ENCODE measurements at places on chromosomes 6 and 20.
A peak's percentile ranks its signal among the peaks of the same experiment; 100 is the strongest.

DNA sequence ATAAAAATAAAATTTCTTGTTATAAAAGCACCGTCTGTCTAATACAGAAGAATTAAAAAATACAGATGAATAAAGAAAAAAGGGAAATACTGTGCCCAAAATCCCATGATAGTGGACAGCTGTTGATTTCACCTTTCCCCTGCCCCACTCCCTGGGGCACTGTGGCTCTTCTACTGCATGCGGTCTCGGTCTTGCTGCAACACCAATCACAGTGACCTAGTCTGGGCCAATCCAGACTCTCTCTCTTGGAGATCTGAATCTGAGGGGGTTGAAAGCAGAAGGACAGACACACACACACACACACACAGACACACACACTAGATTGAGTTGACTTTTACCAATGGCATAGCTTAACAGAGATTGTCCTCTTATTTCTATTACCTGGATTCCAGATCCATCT, 70.5 kb upstream of the FYN start:
- DNase-seq, result no peak

GRCh38 chr20:41078329-41078728, 49.7 kb downstream of the TOP1 start:
- DNase-seq, result no peak

GRCh38 chr6:166516251-166516884, 70.1 kb downstream of the RAMACL start:
- DNase-seq, result no peak

- DNase-seq, result no peak
Observed at GRCh38 chr6:169575365-169575764, 126.5 kb downstream of the WDR27 start.

- no peak for DNase-seq
Observed at GRCh38 chr20:33407251-33407650, 5.9 kb upstream of the CDK5RAP1 start.

- DNase-seq, result no peak
Observed at GRCh38 chr6:159445351-159445750, 247.7 kb downstream of the SOD2 start.

GRCh38 chr6:106146852-106147351, 60.8 kb downstream of the PRDM1 start:
- DNase-seq, result no peak

- no peak for DNase-seq
Observed at GRCh38 chr6:12899046-12899833, 182.7 kb downstream of the PHACTR1 start.

DNA sequence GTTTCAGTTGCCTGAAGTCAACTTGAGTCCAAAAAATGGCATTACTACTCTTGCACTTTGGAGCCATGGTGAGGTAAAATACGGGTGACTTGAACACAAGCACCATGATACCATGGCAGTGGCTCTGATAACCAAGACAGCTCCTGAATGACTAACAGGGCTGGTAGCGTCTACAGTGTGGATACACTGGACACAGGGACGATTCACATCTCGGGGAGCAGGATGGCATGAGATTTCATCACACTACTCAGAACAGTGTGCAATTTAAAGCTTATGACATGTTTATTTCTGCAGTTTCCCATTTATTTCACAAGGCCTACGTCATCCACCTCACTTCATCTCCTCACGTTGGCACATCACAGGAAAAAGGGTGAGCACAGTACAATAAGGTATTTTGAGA, 950.9 kb downstream of the KIF16B start:
- no peak for DNase-seq

DNA sequence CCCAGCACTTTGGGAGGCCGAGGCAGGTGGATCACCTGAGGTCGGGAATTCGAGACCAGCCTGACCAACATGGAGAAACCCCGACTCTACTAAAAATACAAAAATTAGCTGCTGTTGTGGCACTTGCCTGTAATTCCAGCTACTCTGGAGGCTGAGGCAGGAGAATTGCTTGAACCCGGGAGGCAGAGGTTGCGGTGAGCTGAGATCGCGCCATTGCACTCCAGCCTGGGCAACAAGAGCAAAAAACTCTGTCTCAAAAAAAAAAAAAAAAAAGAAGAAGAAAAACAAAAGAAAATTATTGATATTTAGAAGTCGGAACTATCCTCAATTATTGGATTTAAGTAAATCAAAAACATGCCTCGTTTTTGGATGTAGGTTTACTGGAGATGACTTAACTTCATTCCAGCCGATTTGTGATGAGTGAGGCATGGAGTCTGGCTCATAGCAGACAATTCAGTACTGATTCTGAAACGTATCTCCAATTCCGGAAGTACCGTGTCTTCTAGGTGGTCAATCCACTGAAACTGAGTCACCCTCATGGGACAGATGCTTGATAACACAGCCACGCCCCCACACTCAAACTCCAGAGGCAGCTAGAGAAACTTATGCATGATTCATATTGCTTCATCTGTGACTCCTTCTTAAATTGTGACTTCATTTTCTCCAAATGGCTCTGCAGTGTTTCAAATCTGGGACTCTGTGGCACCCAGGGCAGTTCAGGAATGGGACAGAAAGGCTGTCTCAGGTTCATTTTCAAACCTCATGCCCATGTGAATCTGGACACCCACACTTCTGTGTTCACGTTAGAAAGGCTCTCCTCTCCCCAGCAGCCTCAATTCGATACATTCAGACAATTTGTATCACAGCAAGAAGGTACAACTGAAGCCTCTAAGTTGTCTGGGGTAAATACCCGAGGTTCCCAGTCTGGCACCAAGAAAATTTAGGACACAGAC, 110.4 kb upstream of the ARMC2 start:
- DNase-seq, result no peak

- no peak for DNase-seq
Observed at GRCh38 chr6:44800171-44800783, 412.8 kb downstream of the CDC5L start.

DNA sequence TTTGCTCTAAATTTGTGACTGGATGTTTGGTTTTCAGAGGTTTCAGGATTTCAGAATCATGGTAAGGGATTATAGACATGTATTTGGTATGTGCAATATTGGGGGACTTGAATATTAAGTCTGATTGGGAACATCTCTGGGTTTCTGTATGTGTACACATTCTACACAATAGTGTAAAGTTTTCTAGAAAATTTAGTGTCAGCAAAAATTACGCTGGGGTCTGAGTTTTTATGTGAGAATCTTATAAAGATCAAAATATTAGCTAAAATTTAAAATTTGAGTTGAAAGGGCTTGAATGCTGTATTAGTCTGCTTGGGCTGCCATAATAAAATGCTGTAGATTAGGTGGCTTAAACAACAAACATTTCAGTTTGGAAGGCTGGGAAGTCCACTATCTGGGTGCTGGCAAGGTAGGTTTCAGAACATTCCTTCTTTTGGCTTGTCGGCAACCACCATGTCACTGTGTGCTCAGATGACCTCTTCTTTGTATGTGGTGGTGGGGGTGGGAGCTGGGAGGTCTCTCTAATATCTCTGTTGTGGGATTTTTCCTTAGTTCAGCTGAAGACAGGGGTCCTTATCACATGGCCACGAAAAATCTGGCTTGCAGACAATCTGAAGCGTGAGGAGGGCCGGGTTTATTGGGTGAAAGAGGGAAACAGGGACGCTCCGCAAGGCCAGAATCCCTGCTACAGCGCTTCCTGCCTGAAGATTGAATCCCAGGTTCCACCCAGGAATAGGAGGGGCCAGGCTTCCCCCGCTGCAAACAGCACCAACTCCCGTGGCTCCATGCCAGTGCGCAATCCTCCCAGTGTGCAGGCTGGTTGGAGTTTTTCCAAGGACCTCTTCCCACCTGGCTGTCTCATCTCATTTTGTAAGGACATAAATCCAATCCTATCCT, 299.7 kb downstream of the PLCB1 start:
- DNase-seq, result no peak

GRCh38 chr6:136129365-136129764, 120.7 kb downstream of the MTFR2 start:
- no peak for DNase-seq

- no peak for DNase-seq
Observed at GRCh38 chr6:123519189-123519505, 117.6 kb downstream of the TRDN start.

GRCh38 chr6:147459780-147460179, 48.7 kb upstream of the SAMD5 start:
- no peak for DNase-seq

GRCh38 chr20:63258781-63259180, 4.5 kb upstream of the NKAIN4 start:
- no peak for DNase-seq

DNA sequence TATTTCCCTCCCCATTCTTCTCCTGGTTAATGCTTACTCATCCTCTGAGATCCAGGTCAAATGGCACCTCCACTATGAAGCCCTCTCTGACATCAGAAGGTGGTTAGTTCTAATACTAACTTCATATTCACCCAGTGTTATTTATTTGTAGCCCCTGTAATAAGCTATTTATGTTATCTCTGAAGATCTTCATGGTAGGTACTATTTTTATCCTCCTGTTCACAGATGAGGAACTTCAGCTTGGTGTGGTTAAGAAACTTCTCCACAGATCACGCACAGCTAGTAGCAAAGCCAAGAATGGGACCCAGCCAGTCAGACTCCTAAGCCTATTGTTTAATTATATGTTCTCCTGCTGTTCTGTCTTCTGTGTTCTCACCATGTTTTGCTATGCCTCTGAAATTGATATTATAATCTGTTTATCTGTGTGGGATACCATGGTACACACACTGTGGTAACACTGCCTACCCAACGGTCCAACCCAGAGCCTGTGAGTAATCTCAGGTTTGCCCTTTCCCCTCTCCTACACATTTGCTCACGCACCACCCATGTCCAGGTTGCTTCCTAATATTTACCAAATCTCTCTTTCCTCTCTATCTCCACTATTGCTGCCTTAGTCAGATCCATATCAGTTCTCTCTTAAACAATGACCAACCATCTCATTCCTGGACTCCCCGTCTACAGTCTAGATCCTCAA, 98.4 kb downstream of the IPCEF1 start:
- no peak for DNase-seq

DNA sequence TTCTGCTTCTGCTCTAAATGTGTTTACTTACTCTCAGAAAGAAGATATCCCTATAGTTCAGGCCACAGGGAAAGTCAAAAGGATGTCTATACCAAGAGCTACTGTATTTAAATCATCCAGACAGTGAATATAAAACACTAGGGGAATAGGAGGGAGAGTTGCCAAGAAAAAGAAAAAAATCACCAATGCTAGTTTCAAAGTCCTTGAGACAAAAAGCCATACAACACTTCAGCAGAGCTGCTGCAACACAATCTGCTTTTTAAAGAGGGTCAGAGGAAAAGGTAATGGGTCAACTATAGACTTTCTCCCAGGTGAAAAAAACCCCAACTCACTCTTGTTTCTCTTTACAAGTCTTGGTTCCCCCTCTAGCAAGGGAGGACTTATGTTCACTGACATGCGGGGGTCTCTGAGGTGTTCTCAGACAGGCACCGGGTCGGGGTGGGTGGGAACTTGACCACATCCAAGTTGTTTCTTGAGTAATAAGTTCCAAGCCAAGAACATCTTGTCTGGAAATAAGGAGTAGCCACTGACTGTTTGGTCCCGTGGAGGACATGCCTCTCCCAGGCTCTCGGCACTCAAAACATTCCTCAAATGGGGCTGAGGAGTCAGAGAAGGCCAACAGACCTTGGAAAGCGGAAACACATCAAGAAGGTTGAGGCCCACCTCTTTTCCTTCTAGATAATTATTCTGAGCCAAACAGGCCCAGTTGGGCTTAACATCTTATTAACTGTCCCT, 47.7 kb downstream of the GJA10 start:
- DNase-seq, result no peak

- DNase-seq, result no peak
Observed at GRCh38 chr6:43378631-43379030, 9.2 kb upstream of the ZNF318 start.

GRCh38 chr6:36703982-36704381, 6.4 kb downstream of the RAB44 start:
- DNase-seq, result no peak

DNA sequence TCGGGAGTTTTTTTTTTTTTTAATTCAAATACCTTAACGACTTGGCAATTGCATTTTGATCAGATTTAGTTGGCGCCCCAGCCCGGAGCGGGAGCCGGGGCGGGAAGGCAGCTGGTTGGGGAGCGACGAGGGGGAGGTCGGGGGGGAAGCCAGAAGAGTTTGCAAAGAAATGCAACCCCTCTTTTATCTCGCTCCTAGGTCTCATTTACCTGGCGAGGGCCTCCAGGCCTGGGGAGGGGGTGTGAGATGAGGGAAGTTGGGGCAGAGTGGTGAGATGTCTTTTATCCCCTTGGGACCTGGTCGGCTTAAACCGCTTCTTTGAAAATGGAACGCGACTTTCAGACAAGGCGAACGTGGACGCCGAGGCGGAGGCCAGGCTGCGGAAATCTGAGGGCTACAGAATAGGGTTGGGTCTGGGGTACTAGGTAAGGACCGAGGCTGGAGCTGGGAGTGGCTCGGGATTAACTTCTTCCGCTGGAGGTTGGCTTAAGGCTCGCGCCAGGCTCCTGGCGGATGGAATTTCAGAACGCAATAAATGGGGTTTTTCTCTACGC, 40.3 kb downstream of the NCR2 start:
- DNase-seq, result no peak

GRCh38 chr20:32454164-32455145, 96.3 kb downstream of the ASXL1 start:
- DNase-seq, result no peak

GRCh38 chr6:72703093-72703492, 81.2 kb downstream of the KCNQ5 start:
- DNase-seq, result no peak

GRCh38 chr20:23156170-23156841, 70.2 kb upstream of the CD93 start:
- peak; percentile 37 for DNase-seq

DNA sequence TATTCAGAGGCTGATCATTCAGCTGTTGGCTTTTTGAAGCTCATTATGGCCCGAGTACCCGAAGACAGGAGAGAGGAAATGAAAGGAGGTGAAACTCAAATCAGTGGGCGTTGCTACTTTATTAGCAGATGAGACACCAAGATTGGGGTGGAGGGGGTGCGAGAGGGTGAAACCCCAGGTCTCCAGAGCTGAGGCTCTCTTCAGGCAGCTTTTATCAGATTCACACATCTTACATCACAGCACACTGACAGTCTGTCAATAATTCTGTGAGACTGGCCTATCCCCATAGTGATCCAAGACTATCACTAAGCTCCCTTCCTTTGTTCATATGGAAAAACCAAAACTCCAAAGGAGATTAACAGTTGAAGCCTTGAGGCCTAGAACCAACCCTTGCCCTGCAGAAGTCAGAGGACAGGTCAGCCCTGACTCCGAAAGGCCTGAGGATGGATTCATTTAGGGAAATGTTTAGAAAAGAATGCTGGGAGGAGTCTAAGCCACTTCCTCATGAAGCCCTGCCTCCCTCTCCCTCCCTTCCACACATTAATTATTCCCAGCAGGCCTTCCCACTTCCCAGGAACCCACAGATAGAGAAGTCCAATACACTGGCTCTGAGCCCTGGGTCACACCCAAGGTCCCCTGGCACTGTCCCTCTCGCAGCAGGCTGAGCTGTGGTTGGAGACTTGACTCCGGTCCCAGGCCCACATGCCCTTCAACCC, 23.2 kb downstream of the TRERF1 start:
- no peak for DNase-seq

DNA sequence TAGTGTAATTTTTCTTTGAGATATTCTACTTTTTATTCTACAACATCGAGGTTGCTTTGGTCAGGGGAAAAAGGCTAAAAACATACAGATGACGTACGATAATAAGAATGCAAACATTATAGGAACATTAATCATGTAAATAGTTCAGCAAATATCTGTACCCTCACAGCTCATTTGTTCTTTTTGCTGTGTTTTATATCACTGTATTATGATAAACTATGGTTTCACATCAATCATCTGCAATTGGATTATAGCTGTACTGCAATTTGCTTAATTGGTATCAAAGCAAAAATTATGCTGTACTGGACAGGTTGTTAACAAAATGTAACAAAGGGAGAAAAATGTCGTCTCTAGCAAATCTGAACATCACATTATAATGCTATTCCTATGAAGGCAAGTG, 597.1 kb downstream of the EPHA7 start:
- DNase-seq, result no peak

Data from activated CD8-positive, alpha-beta memory T cell treated with anti-CD3 and anti-CD28 coated beads, Interleukin-2, amount 10 ng/mL, durations not matched to agents 7 days and 5 days (primary cell).